Thyroid gland (tissue), 4 donors: ENCODE measurements at places on chromosomes 4 and X. TPM values are rescaled to one million over a fixed set of nuclear protein-coding genes. Genes with fewer than 3 reads are reported as not detected.
A peak's percentile ranks its signal among the peaks of the same experiment; 100 is the strongest.

- H3K36me3 ChIP-seq: no peaks in the 10 kb centered on the region
- H3K4me3 ChIP-seq: no peak overlapping the region
- no peaks in the 10 kb centered on the region for H3K27me3 ChIP-seq
- peak; percentile 6 for DNase-seq
Observed at GRCh38 chr4:83894831-83895230, 358.9 kb downstream of the GPAT3 start.

GRCh38 chrX:1477801-1478458, 25.2 kb upstream of the ASMTL start:
- DNase-seq: no peak
- no peak overlapping the region for H3K4me3 ChIP-seq
- no peaks in the 10 kb centered on the region for H3K27me3 ChIP-seq
- H3K36me3 ChIP-seq: no peaks in the 10 kb centered on the region
- H3K27ac ChIP-seq: no peak overlapping the region

DNA sequence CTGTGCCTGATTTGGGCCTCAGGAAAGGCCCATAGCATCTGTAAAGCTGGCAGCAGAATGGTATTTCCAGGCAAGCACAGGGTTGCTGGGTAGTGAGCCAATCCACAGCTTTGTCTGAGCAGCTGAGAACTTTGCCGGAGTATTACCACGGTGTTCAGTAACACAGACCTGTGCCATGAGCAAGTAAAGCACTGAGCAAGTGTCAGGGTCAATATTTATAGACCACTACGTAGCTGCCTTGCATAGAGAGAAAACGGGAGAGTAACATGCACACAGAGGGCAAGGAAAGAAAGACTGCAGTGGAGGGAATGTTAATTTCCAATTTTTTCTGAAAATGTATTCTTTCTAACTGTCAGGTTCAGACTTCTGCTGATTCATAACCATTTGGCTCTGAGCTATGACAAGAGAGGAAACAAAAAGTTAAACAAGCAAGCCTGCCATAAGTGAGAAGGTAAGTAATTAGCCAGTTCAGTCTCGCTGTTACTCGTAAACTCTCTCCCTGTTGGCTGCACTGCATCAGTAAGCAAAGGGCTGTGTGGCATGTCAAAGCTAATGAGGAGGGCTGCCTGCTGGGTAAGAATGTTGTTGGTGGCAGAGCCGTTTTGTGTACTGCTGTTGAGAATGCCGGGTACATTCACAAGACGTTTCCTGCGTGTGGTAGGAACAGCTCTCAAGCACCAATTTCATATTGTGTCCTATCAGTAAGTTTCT, 238.1 kb downstream of the BMPR1B start:
- peak; percentile 7 for DNase-seq
- no peaks in the 10 kb centered on the region for H3K4me1 ChIP-seq
- no peaks in the 10 kb centered on the region for H3K36me3 ChIP-seq
- H3K27ac ChIP-seq: no peak overlapping the region
- peak overlapping the region; percentile 2 for H3K4me3 ChIP-seq
- H3K27me3 ChIP-seq: no peaks in the 10 kb centered on the region

GRCh38 chrX:113929004-113929403, 654.9 kb upstream of the HTR2C start:
- no peak overlapping the region for H3K4me3 ChIP-seq
- H3K27me3 ChIP-seq: no peaks in the 10 kb centered on the region
- H3K27ac ChIP-seq: no peak overlapping the region
- no peaks in the 10 kb centered on the region for H3K36me3 ChIP-seq

DNA sequence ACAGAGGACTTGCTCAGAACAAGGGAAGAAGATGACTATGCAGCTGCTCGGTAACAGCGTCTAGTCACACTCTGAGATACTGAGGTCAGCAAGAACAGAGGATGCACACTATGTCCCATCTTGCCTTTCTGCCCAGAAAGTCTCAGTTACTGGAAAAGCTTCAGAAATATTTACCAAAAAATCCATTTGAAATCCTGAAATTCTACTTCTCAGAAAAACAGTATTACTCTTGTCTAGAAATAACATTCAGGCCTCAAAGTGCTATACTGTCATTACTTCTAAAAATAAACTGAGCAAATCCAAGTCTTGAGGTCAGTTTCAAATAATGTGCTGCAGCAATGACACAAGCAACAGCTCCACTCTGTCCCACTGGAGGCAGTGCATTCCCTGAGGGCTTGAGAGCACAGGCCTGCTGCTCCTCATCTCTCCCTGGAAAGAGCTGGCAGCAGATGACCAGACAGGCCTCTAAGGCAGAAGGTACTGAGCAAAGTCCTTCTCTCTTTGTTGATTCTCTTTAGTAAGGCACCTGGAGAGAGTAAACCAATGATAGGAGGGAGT, 76.9 kb downstream of the CAMK2D start:
- DNase-seq: peak; percentile 66
- peaks cover 32% of the 10 kb centered on the region for H3K4me1 ChIP-seq
- peak overlapping the region; percentile 2 for H3K27ac ChIP-seq
- no peaks in the 10 kb centered on the region for H3K36me3 ChIP-seq

DNA sequence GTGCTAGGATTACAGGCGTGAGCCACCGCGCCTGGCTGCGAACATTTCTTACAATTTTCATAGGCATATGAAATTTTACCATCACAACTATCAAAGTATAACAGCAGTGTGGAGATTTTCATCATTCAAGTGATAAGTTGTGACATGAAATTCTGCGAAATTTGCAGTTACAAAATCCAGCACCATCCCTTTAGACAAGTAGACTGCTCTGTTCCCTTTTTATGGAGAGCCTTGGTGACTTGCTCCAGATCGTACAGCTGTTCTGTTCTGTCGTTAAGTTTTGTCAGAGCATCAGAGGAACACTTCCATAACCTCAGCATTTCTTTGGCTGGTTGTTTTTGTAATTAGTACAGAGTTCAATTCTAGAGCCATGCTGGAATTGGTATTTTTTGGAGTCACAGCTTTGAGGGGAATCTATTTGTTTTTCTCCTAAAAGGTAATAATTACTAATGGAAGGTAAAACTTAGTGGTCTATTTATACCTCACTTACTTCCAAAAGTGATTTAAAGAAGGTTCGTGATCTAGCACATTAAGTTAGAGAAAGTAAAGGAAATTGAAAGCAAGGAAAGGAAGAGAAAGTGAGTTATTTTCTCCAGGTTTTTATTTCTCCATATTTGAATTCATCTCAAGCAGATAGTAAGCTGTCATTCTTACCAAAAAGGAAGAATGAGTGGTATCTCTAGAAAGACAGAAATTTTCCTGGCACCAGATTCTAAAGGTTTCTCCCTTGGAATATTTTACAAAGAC, 22.1 kb downstream of the ZRSR2 start:
- H3K4me1 ChIP-seq: no peaks in the 10 kb centered on the region
- no peak overlapping the region for H3K27ac ChIP-seq

Gene NR3C2
- total RNA-seq: 51.6 TPM

Gene SPP1
- total RNA-seq: 3.0 TPM

Gene DMD
- total RNA-seq: 24.0 TPM
